CD4-positive, alpha-beta T cell treated with Interferon gamma for 1 hour (primary cell): ENCODE measurements at places on chromosomes 16 and 17.

GRCh38 chr17:73231395-73231794 lies 30.3 kb downstream of the CPSF4L start:
- DNase-seq = no peak

DNA sequence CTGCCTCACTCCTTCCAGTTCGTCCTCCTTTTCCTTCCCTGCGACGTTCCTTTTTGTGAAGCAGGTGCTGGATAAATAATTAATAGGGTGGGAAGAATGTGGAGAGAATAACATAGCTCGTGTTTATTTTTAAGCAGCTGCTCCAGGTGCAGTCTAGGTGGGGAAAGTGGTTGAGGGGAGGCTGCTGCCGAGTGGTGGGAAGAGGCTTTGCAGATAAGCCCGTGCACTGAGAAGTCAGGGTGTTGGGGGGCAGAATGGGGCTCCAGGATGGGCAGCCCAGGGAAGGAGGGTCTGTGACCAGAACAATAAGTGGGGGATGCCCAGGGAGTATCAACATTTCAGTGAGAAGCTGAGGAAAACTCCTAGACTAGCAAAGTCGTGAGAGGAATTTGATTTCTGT lies 300.5 kb downstream of the CPPED1 start:
- DNase-seq = no peak

GRCh38 chr17:68097161-68097805 lies 61.7 kb downstream of the KPNA2 start:
- DNase-seq = no peak

- no peak for DNase-seq
Measured at GRCh38 chr16:69691980-69692911, 34.1 kb downstream of the NQO1 start.

- DNase-seq = peak; percentile 61
Measured at GRCh38 chr17:20992987-20993862, 49.6 kb downstream of the USP22 start.

- no peak for DNase-seq
Measured at GRCh38 chr17:74524653-74525464, 6.4 kb downstream of the CD300LB start.

GRCh38 chr16:52099382-52099781 lies 447.6 kb downstream of the TOX3 start:
- DNase-seq = no peak

DNA sequence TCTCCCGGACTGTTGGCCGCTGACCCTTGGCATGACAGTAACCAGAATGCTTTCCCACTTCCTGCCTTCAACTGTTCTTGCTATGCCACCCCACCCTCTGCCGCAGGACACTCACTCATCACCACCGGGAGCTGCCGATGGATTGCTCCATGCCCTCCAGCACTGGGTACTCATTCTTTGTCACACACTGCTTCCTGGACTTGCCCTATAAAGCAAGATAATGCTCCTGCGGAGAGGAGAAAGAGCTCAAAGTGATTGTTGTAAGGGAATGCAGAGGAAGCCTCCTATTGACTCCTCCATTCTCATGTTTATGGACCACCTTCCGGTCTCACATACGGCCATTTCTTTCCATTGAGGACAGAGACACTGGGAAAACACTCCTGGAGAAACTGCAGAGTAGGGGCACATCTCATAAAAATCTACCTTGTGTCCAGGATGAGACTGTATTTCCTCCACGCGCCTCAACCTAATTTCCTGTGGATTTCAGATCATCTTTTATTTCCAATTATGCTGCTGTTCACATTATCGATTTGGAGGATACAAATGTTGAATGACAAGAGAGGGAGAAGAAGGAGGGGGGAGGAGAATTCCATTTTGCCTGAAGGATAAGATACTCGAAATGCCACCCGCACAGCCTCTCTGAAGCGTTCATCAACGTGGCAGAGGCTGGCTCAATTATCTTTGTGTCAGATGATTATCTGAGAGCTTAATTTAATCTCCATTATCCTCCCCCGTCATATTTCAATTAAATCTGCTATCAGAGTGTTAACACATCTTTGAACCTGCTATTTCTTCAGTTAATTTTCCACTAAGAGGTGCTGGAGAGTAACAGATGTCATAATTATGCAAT lies 486.1 kb upstream of the SALL1 start:
- DNase-seq = no peak
